Activated CD4-positive, alpha-beta memory T cell treated with anti-CD3 and anti-CD28 coated beads for 36 hours (primary cell): ENCODE measurements at places on chromosomes 1 and 21. TPM values are rescaled to one million over a fixed set of nuclear protein-coding genes. Genes with fewer than 3 reads are reported as not detected.

The SELENBP1 gene
- not detected for total RNA-seq

The WNT3A gene
- not detected for total RNA-seq

The OR2L3 gene
- total RNA-seq = not detected

GRCh38 chr1:30372792-30373433, 350.5 kb downstream of the MATN1 start:
- no peak overlapping the region for H3K4me3 ChIP-seq
- no peaks in the 10 kb centered on the region for H3K36me3 ChIP-seq
- peaks cover 9% of the 10 kb centered on the region for H3K27me3 ChIP-seq
- DNase-seq = no peak
- no peak overlapping the region for H3K27ac ChIP-seq

- no peaks in the 10 kb centered on the region for H3K4me1 ChIP-seq
- H3K4me3 ChIP-seq = no peak overlapping the region
- H3K27me3 ChIP-seq = no peaks in the 10 kb centered on the region
- no peak overlapping the region for H3K27ac ChIP-seq
- no peak for DNase-seq
- H3K36me3 ChIP-seq = no peaks in the 10 kb centered on the region
These were observed 14.2 kb upstream of the NEGR1 start for GRCh38 chr1:72296501-72296900.

DNA sequence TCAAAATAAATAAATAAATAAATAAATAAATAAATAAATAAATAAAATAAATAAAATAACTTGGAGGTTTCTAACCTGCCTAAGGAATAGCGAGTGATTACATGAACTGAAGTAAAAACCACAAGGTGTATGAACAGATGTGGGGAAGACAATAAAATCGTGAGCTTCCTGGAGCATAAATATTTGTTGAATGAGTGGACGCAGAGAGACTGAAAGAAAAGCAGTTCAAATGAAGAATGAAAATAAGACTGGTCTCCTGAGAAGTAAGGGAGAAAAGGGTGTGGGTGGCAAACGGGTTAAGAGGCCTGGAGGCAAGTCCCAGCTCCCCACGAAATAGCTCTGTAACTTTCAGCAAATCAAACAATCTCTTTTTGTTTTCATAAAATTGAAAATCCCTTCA, 33.6 kb downstream of the CHML start:
- H3K27me3 ChIP-seq = no peaks in the 10 kb centered on the region
- H3K4me1 ChIP-seq = peaks cover 12% of the 10 kb centered on the region
- H3K27ac ChIP-seq = no peak overlapping the region
- peaks cover 1% of the 10 kb centered on the region for H3K36me3 ChIP-seq
- H3K4me3 ChIP-seq = no peak overlapping the region

The S100A5 gene
- 3.3 TPM for total RNA-seq
